ENCODE measurements at places on chromosomes 3 and 15.

DNA sequence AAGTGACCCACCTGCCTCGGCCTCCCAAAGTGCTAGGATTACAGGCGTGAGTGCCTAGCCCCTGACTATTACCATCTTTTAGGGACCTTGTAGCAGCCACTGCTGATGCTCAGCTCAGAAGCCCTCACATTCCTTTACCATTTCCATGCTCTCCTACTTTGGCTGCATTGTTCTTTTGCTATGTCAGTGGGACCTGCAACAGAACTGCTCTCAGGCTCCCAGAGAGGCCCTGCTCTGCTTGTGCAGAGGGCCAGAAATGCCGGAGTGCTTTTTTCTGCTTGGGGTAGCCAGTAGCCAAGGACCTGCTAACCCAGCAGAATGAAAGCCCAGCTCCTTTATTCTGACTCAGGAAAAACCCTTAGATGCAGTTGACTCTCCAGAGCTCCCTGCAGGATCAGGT lies 18.3 kb upstream of the PROK2 start:
- DNase-seq: no peak

DNA sequence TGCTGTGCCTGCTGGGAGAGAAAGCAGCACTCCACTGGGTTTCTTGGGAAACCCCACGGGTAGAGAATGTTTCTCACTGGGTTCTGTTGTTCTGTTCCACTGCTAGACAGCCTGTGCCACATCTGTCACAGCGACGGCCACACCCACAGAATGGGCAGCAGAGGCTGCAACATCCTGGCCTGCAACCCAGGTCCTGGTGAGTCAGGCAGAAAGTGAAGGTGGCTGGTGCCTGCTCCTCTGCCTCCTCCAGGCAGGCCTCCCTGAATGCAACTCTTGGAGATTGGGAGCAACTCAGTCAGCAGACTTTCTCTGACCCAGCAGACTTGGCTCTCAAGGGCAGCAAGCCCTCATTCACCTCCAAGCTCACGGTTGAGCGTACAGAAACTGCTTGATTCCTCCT lies 13.0 kb downstream of the C3orf18 start:
- no peak for DNase-seq

- no peak for DNase-seq
Measured at GRCh38 chr15:85768595-85769168, 26.0 kb downstream of the KLHL25 start.

GRCh38 chr15:62782071-62782841 lies 260.3 kb upstream of the TPM1 start:
- DNase-seq: peak; percentile 58

- DNase-seq: no peak
Measured at GRCh38 chr3:36543276-36543997, 163.1 kb downstream of the STAC start.

DNA sequence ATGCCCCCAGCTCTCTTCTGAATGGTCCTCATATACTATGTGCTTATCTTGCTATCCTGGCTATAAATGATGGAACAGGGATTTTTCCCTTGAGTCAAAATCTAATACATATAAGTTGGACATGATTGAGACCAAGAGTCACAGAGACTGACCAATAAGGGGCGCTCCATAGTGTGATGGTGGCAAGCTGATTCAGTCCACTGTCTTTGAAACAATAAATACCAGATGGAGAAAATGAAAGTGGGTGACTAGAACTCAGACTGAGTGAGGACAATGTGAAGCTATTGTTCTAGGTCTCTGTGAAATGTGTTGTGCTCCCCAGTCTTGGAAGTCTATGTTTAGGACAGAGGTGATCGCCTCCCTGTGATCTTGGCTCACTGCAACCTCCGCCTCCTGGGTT lies 10.6 kb upstream of the FSTL1 start:
- DNase-seq: no peak

GRCh38 chr3:134559591-134559990 lies 73.7 kb downstream of the CEP63 start:
- no peak for DNase-seq

DNA sequence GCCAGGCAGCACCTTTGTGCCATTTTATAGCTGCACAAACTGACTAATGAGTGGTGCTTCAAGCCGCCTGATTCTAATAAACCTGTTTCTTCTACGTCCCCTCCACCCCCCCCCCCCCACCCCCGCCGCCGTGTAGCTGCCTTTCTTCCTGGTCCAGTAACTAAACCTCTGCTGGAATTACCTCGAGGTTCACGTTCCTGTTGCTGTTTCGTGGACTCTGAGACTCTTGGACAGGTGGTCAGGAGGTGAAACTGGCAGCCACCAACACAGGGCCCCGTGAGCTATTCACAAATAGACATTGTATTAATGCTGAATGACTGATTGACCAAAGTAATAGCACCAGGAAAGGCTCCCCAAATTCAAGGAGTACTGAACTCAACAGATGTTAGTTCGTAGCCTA lies 73.9 kb downstream of the TRIM69 start:
- no peak for DNase-seq

- peak; percentile 45 for DNase-seq
Measured at GRCh38 chr15:68818769-68819494, 1.8 kb downstream of the ANP32A start.

GRCh38 chr3:25662736-25663320 lies 1.9 kb downstream of the TOP2B start:
- DNase-seq: no peak

DNA sequence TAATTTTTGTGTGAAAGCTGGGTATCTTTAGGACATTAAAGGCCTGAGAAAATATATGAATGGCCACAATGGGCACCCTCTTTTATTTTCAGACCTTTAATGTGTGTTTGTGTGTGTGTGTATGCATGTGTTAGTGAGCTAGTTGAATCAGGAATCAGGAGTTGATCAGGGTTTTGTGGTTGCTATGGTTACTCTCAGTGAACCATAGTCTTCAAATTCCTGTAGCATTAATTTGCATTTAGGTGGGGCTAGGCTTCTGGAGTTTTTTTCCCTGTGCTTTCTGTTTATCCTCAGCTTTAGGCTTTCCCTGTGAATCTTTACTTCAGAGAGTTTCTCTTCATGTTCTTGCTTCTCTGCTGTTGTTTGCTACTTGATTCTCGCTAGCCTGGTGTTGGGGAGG lies 122.0 kb upstream of the ONECUT1 start:
- no peak for DNase-seq

GRCh38 chr3:5731100-5731499 lies 543.6 kb downstream of the EDEM1 start:
- DNase-seq: no peak

DNA sequence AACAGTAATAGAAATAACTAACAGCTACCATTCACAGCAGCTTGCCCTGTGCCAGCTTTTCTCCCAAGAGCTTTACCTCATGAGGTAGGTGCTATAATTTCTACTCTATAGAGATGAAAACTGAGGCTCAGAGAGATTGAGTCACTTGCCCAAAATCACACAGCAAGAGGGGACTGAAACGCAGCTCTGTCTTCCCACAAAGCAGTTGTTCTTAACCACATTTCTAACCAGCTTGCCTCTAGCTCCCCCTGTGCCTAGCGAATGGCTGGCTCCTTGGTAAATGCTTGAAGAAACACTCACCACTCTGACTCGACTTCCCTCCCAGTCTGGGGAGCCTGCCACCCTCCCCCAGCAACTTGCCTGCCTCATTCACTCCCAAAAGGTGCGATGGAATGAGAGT lies 15.6 kb upstream of the TMEM40 start:
- DNase-seq: no peak

DNA sequence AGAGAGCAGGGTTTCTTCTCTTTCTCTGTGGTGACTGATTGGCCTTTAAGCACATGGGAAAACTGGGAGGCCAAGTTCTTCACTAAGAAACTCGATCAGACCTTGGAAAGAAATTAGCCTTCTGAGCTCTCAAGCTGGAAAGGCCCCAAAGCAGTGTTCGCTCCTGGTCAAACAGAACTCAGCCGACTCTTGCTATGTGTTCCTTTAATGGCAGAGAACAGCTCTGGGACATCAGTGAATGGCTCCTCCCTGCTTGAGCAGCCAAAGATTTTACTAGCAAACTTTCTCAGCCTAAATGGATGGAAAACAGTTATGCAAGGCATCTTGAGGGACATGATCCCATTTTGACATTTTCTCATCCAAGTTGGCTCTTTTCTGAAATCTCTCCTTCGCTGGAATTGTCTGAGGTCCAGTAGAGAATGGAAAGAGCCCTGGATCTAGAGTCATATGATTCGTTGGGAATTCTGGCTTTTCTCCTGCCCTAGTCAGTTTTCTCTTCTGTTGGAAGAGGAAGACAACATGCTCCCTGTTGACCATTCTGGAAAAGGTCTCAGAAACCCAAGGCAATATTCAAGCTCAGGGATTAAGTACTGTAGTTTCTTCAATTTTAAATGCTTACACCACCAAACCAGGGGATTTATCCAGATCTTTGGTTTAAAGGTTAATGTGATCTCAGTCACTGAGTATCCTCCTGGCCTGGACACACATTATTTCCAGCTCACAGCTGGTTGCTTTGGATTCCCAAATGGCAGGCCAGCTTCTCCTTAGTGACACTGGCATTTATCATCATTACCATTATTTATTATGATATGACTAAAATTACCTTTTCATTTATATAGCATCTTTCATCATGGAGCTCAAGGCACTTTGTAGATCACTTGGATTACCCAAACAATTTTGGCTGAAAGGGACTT lies 319.6 kb downstream of the AGBL1 start:
- no peak for DNase-seq

GRCh38 chr3:114374433-114374990 lies 80.7 kb downstream of the TIGIT start:
- DNase-seq: no peak

DNA sequence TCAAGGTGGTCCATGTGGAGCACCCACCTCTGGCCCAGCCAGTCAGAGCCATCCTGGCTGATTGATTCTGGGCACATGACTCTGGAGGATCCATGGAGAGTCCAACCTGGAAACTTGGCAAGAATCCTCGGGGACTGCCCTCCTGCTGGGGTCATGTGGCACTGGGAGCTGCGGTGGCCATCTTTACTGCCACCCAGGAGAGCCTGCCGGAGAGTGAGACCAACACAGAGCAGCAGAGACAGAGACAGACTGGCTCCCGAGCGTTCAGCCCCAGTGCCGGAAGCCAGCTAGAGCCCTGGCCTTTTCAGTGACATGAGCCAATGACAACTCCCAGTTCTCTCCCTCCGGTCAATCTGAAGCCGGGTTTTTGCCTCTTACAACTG lies 11.5 kb upstream of the GATA2 start:
- DNase-seq: no peak

DNA sequence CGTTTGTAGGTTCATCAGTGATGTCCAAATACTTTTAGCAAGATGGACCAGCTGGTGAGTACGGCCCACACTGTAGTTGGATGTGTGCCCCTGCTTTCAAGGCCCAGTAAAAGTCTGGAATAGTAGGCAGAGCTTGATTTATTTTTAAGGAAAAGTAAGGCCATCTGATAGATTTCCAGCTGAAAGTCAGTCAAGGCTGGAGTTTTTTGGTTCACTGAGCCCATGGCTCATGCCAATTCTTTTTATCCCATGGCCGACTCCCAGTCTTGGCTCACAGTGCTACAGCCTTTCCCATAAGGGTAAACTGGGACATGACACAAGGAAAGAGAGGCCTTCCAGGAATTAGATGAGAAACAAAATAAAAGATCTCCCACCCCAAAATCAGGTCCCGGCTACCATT lies 13.5 kb downstream of the CCDC80 start:
- no peak for DNase-seq

DNA sequence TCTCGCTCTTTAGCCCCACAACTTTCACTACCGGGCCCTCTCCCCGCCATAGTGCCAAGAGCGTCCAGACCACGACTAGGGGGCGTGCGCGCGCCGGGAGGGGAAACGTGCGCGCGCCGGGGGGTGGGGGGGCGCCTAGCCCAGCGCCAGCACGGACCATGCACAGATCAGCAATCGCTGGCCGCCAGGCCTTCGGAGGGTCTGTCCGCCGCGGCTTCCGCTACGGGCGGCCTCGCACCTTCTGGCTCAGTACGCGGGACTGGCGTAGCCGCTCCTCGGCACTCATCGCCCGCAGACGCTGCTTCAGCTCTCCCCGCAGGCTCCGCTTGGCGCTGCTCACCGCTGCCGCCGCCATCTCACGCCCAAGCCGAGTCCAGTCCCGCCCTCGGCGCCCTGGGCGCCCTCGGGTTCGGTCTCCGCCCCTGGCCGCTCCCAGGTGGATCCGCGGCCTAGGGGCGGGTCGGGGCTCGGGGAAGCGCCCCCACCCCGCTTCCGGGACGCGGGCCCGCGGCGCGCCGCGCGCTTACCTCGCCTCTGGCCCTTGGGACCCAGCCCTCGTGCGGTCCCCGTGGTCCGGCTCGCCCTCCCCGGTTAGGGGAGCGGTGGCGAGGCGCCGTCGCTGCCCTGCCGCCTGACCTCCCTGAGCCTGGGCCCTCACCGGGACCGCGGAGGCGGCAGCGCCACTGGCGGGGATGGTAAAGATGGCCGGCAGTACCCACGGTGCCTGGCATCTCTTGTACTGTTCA lies at the start of gene MTHFS:
Gene MTHFS, minus strand, starts transcription at position 381 of the 746 bp plus-strand sequence. Its CDS starts 26 bp downstream, at position 355.
- peak; percentile 62 for DNase-seq

- DNase-seq: no peak
Measured at GRCh38 chr15:79592126-79592525, 160.0 kb downstream of the MINAR1 start.

- DNase-seq: no peak
Measured at GRCh38 chr15:71080166-71080565, 35.1 kb upstream of the THSD4 start.

Measured in NCI-H1105 (cell line).